ENCODE measurements at places on chromosomes 6 and 20.

DNA sequence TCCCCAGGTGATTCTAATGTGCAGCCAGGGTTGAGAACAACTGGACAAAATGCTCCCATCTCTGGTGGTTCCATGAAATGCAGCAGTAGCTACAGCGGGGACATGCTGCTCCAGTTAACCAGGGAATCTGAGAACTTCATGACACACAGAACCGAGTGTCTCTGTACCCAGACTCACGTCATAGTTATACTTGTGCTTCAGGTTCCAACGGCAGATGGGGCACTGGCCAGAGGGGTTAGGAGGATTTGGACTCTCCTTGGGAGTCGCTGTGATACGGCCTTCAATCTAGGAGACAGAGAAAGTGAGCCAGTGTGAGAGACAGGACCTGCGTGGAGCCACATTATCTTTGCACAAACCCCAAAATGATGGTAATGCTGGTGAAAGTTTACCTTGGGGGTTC lies 9.2 kb downstream of the MRPS18A start:
- no peak for DNase-seq

- DNase-seq, result no peak
Measured at GRCh38 chr20:50982363-50982762, 23.7 kb downstream of the MOCS3 start.

DNA sequence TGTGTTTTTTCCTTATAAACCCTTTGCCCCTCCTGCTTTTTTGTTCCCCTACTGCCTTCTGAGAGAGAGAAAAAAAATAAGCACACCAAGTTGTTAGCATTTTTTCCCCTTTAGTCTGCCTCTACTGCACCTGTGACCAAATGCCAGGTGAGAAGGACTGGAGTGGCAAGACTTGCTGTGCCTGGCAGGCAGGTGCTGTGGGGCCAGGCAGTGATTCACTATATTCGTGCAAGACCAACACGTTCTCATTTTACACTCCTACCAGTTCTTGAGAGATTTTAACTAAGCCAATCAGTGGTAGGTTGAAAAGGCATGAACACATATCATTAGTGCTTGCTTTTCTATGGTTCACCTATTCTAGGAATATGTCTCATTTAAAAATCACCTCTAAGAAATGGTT lies 109.7 kb downstream of the FIG4 start:
- DNase-seq, result no peak

GRCh38 chr6:96997788-96998187 lies 73.3 kb downstream of the KLHL32 start:
- no peak for DNase-seq

- no peak for DNase-seq
Measured at GRCh38 chr6:167572841-167573271, 248.0 kb downstream of the TTLL2 start.

- DNase-seq, result no peak
Measured at GRCh38 chr6:31528307-31528777, 420 bp upstream of the MCCD1 start.

GRCh38 chr6:127686084-127686483 lies 109.1 kb downstream of the C6orf58 start:
- DNase-seq, result no peak

- no peak for DNase-seq
Measured at GRCh38 chr6:155123520-155123919, 128.4 kb downstream of the TIAM2 start.

GRCh38 chr6:52390361-52390727 lies 28.4 kb downstream of the PAQR8 start:
- peak; percentile 8 for DNase-seq

GRCh38 chr6:83138758-83139157 lies 54.3 kb downstream of the PGM3 start:
- no peak for DNase-seq

- no peak for DNase-seq
Measured at GRCh38 chr20:51497542-51498467, 44.7 kb downstream of the NFATC2 start.

DNA sequence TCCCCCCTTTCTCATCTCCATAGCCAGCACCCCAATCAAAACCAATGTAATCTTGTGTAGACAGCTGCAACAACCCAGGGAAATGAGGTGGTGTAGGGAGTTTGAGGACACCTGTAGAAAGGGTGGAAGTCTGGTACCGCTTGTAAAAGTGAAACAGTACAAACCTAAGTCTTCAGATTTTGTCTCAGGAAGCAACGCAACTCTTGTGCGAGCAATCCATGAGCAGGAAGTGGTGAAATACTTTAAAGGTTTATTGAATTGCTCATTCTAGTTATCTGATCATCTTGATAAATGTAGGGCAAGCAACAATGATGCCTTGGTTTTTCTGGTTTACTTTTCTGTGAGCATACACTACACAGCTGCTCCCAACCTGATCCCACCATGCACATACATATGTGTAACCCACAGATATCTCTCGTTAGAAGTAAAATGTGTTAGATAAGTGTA lies 71.1 kb upstream of the THEMIS start:
- no peak for DNase-seq

DNA sequence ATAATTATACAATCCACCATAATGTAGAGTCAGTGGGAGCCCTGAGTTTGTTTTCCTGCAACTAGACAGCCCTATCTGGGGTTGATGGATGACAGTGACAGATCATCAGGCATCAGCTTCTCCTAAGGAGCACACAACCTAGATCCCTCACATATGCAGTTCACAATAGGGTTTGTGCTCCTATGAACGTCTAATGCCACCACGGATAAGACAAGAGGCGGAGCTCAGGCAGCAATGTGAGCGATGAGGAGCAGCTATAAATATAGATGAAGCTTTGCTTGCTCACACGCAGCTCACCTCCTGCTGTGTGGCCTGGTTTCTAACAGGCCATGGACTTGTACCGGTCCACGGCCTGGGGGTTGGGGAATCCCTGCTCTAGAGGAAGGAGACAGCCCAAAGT lies 25.9 kb downstream of the EDEM2 start:
- DNase-seq, result no peak

DNA sequence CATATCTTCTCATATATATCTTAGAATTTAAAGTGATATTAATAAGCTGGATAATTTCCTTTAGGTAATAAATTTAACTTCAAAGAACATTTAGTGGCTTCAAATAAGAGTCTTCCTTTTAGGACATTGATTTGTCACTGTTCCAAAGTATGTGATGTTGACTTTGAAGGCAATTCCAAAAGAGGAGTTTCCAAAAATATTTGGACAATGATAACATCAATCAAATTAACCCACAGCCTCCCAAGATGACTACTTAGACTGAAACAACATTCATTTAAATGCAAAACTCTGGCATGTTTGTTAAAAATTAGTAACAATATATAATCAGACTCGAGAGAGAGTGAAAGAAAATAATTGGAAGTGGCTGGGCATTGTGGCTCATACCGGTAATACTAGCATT lies 211.1 kb downstream of the OGFRL1 start:
- no peak for DNase-seq

- DNase-seq, result no peak
Measured at GRCh38 chr6:143783077-143783476, 60.1 kb upstream of the LTV1 start.

DNA sequence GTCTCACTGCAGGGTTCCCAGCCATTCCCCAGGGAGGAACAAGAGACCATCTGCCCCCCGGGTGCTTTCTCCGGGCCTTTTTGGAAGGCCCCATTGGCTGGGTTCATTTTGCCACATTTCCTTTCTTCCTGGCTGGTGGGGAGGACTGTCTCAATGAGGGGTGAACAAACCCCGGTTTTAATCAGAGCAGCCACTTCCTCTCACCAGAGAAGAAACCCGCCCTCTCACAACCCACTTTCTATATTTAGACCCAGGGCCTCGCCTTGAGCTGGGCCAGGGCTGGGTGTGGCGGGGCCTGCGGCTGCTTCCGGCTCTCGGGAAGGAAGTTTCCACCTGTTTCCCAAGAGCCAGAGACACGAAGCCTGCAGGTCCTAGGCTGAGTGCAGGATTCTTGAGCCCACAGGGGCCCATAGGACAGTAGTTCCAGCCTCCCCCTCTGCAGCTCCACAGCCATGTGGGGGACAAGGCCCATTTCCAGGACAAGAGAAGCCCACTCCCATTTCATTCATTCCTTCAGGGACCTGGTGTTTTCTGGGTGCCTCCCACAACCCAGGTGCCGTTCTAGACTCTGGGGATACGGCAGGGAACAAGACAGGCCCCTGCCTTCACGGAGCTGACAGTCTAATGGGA lies 41.8 kb downstream of the RBM38 start:
- peak; percentile 44 for DNase-seq

- DNase-seq, result no peak
Measured at GRCh38 chr20:59598625-59599310, 5.6 kb upstream of the PHACTR3 start.

- no peak for DNase-seq
Measured at GRCh38 chr20:23143098-23143497, 57.0 kb upstream of the CD93 start.

- DNase-seq, result no peak
Measured at GRCh38 chr6:110875548-110876169, 1.1 kb downstream of the AMD1 start.

GRCh38 chr6:75600768-75601167 lies 912 bp upstream of the SENP6 start:
- DNase-seq, result no peak

GRCh38 chr6:153957394-153957793 lies 81.6 kb upstream of the OPRM1 start:
- no peak for DNase-seq

DNA sequence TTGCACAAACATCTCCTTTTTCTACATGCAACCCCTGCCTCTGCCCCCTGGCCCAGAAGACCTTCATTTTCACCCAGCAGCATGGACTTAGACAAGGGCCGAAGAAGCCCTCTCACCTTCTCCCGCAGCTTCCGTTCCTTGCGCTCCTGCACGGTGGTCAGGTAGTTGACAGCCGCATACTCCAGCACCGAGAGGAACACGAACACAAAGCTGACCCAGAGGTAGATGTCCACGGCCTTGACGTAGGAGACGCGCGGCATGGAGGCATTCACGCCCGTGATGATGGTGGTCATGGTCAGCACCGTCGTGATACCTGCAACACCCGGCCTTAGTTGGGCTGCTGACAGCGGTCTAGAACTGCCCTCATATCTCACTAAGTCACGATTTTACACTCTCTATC lies 47.1 kb upstream of the GABRR1 start:
- DNase-seq, result no peak
